SJSA1 (cell line): ENCODE measurements at places on chromosomes 4 and X. TPM values are rescaled to one million over a fixed set of nuclear protein-coding genes. Genes with fewer than 3 reads are reported as not detected.

DNA sequence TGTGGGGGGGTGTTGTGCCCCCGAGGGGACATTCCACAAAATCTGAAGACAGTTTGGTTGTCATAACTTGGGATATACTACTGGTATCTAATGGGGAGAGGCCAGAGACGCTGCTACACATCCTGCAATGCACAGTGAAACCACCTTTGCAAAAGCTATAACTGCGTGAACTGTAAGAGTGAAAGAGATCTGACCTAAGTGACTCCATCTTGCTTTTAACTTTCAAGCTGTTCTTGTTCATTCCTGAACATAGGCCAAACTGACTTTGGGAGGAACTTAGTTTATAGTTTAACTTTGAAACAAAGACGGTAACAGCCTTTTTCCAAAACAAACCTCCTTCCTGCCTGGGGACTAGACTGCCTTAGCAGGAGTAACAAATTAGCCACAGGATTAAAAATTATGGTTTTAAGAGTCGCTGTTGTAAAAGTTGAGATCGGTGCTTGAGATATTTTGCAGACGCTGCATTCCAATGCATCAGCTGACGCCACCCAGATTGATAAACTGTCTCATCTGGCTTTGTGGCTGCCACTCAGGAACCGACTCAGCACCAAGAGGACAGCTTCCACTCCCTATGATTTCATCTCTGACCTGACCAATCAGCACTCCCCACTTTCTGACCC lies 70.9 kb downstream of the ATXN3L start:
- no peaks in the 10 kb centered on the region for H3K36me3 ChIP-seq
- H3K27me3 ChIP-seq: no peaks in the 10 kb centered on the region
- DNase-seq: peak; percentile 39
- peak overlapping the region; percentile 37; the same call in 1 of the 2 replicates for H3K27ac ChIP-seq
- H3K4me3 ChIP-seq: no peak overlapping the region
- peaks cover 39% of the 10 kb centered on the region for H3K4me1 ChIP-seq

DNA sequence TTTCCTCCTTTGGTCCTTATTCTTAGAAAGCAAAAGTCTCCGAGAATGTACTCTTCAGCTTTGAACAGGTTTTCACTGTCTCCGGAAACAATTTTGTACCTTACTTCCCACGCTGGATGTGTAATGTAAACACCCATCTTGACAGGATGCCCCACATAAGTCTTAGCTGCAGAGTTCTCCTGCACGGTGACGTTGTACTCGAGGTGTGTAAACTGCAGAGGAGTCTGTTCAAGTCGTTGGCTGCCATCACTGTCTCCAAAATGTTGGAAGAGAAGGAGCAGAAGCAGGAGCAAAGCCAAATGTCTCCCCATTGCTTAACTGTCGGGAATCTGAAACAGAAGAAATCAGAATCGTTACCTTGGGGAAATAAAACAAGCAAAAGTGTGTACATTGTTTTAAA lies 14.1 kb downstream of the FAT1 start:
- DNase-seq: no peak
- H3K4me1 ChIP-seq: peaks cover 12% of the 10 kb centered on the region
- H3K4me3 ChIP-seq: no peak overlapping the region
- no peaks in the 10 kb centered on the region for H3K27me3 ChIP-seq
- no peak overlapping the region for H3K27ac ChIP-seq
- H3K36me3 ChIP-seq: peaks cover 81% of the 10 kb centered on the region

- no peak for DNase-seq
- no peaks in the 10 kb centered on the region for H3K36me3 ChIP-seq
- no peaks in the 10 kb centered on the region for H3K4me1 ChIP-seq
- no peak overlapping the region for H3K27ac ChIP-seq
Measured at GRCh38 chr4:162245051-162245450, 81.3 kb upstream of the FSTL5 start.

DNA sequence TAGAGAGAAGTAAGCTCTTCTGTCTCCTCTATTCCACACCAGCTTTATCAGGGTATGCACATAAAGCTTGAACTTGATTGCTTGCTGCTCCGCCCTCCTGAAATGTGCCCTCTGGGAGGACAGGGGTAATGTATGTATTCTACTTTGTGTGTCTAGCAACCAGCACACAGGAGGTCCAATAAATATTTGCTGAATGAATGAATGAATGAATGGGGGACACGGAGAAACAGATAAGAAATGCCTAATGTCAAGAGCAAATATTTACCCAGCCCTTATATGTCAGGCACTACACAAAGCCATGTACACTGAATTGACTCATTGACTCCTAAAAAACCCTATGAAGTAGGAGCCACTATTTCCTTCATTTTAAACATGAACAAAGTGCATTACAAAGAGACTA lies 2.3 kb upstream of the MSL3 start:
- H3K4me1 ChIP-seq: peaks cover 10% of the 10 kb centered on the region
- no peak overlapping the region for H3K4me3 ChIP-seq

- DNase-seq: no peak
- H3K27ac ChIP-seq: no peak overlapping the region
- no peak overlapping the region for H3K4me3 ChIP-seq
- no peaks in the 10 kb centered on the region for H3K27me3 ChIP-seq
- H3K36me3 ChIP-seq: no peaks in the 10 kb centered on the region
Measured at GRCh38 chr4:141497627-141498026, 138.8 kb upstream of the IL15 start.

DNA sequence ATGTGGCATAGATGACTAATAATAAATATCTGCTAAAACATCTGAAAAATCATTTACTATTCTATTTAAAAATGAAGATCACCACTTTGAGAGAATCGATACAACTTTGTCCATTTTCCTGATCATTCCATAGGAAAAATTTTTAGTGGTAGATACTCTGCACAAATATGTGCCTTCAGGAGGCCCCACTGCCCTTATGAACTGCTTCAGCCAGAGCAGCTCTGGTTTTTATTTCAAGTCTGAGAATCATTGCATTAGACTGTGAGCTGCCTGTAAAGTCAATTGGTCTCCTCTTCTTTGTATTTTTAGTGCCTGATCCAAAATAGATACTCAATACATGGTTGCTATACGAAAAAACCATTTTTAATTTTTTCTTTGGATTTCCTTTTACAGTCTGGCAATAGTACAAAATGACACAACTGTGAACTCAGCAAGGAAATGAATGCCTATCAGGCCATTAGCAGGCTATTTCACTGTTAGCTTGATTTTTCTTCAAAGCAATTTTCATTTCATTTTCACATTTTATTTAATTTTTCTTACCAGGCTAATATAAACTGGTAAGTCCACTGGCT lies 69.1 kb downstream of the SHISA3 start:
- H3K36me3 ChIP-seq: no peaks in the 10 kb centered on the region
- no peak overlapping the region for H3K4me3 ChIP-seq
- no peak for DNase-seq
- no peak overlapping the region for H3K27ac ChIP-seq

The FAAH2 gene
- total RNA-seq: not detected in 2 replicates

The MAGEA4 gene
- not detected in 2 replicates for total RNA-seq

The SMIM10 gene
- total RNA-seq: 10.7 and 13.2 TPM in 2 replicates

The SFRP2 gene
- not detected in 2 replicates for total RNA-seq

The TTC29 gene
- not detected in 2 replicates for total RNA-seq
